ENCODE measurements at places on chromosomes 12 and 14.

GRCh38 chr12:107501681-107502080 is 183.9 kb upstream of the PWP1 start:
- DNase-seq: no peak

DNA sequence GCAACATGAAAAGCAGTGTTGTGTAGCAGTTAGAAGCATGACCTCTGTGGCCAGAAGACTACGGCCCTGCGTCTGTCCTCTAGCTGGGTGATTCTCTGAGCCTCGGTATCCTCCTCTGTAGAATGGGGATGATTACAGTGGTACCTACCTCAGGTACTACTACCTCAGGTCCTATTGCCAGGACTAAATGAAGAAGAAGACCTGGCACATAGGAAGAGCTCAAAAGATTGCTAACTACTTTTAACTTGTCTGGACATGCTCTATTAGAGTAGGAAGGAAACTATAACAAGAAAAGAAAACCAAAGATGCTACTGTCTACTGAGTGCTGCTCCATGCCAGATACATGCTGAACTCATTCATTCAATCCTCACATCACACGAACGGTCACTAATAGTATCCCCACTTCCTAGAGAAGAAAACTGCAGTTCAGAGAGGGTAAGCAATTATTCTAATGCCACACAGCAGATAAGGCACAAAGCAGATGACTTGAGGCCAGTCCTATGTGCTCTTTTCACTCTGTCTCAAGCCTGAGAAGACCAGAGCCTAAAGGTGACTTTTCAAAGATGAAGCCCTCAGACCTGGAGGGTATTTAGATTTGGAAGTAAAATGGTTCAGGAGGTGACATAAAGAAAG is 108.1 kb upstream of the HIF1A start:
- no peak for DNase-seq

- no peak for DNase-seq
Measured at GRCh38 chr14:101865288-101865687, 99.1 kb upstream of the DYNC1H1 start.

- DNase-seq: no peak
Measured at GRCh38 chr14:73742520-73743238, 28.5 kb upstream of the PNMA1 start.

GRCh38 chr14:54653712-54654469 is 87.0 kb downstream of the SAMD4A start:
- DNase-seq: no peak

GRCh38 chr14:89792489-89793366 is 161.8 kb downstream of the EFCAB11 start:
- DNase-seq: no peak

GRCh38 chr12:13257356-13257875 is 60.9 kb downstream of the EMP1 start:
- DNase-seq: no peak

GRCh38 chr12:92597997-92598396 is 104.8 kb upstream of the PLEKHG7 start:
- no peak for DNase-seq

- no peak for DNase-seq
Measured at GRCh38 chr14:53808042-53808441, 148.6 kb downstream of the BMP4 start.

GRCh38 chr12:99627459-99627858 is 20.1 kb upstream of the GARIN6 start:
- DNase-seq: no peak

DNA sequence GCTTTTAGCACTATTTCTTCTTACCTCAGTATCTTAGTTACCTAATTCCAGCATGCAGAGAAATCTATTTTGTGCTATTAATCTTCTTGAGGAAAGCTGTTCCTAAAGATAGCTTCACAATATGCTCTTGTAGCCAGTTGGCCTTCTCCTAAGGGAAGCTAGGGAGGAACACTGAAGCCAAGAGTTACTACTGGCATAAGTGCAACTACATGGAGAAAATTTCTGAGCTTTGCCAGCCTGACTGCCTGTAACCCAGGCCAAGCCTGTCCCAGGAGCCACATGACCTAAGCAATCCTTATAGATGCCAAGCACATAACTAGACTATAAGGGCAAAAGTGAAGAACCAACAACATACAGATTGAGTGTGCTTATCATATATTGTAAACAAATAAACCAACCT is 890.2 kb downstream of the FLRT2 start:
- no peak for DNase-seq

DNA sequence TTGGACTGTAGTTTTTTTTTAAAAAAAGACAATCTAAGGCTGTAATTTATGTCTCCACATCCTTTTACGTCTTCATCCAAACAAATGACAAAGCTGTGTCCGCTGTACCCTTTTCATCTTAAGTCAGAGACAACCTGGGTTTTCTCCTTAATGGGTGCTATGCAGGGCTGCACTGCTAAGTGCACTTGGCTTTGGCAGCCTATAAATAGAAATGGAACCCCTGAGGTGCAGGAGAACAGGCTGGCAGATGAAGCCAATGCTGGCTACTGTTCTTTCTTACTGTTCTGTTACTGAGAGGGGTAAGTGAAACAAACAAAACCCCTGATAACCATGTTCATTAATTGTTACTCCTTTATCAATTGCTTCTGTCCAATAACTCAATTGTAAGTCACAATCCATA is 47.1 kb upstream of the KICS2 start:
- no peak for DNase-seq

- no peak for DNase-seq
Measured at GRCh38 chr12:52535574-52535973, 15.4 kb upstream of the KRT5 start.

GRCh38 chr14:104528496-104528895 is 51.1 kb upstream of the C14orf180 start:
- DNase-seq: no peak

GRCh38 chr14:24329736-24330135 is 5.1 kb downstream of the ADCY4 start:
- DNase-seq: peak; percentile 82

- DNase-seq: no peak
Measured at GRCh38 chr12:101891462-101891971, 14.1 kb downstream of the DRAM1 start.

DNA sequence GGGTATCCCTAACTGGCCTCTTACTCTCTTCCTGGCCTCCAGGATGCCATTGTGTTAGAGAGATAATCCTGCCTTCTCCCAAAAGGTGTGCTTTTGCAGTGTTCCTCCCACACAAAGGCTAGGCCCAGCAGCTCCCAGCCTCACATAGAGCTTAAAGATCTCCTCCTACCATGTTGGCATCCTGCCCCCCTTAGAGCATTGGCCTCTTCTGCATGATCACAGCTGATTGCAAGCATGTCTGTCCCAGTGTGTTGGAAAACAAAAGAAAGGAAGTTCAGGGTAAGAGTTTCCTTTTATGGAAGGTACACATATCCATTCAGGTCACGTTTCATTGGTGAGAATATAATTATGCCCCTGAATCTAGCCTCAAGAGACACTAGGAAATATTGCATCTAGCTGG is 405.4 kb downstream of the TMTC2 start:
- no peak for DNase-seq

- no peak for DNase-seq
Measured at GRCh38 chr14:32438517-32438916, 109.4 kb downstream of the AKAP6 start.

DNA sequence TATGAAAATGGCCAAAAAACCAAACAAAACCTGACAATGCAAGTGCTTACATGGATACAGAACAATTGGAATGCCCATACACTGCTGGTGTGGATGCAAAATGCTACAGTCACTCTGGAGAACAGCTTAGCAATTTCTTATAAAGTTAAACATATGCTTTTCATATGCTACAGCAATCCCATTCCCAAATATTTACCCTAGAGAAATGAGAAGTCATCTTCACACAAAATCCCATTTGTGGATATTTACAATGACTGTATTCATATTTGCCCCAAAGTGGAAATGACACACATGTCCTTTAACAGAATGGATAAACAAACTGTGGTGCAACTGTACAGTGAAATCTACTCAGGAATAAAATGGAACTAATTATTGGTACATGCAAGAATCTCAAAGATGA is 20.4 kb downstream of the SAV1 start:
- DNase-seq: no peak

DNA sequence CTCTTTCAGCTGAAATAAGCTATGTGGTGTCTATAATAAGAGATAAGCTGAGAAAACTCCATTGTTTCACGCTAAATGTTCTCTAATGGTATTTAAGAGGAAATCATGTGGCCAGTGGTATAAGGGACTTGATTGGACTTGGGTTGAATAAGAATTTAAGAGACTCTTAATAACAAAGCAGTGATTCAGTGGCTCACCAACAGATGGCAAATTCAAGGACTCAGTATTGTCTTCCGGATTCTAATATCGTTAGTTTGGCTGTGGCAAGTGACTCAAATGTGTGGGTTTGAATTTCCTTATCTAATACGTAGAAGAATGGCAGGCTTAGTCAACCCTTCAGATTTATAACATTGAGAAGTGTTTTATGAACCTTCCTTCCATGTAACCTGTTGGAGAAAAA is 49.1 kb upstream of the KCNH3 start:
- no peak for DNase-seq

DNA sequence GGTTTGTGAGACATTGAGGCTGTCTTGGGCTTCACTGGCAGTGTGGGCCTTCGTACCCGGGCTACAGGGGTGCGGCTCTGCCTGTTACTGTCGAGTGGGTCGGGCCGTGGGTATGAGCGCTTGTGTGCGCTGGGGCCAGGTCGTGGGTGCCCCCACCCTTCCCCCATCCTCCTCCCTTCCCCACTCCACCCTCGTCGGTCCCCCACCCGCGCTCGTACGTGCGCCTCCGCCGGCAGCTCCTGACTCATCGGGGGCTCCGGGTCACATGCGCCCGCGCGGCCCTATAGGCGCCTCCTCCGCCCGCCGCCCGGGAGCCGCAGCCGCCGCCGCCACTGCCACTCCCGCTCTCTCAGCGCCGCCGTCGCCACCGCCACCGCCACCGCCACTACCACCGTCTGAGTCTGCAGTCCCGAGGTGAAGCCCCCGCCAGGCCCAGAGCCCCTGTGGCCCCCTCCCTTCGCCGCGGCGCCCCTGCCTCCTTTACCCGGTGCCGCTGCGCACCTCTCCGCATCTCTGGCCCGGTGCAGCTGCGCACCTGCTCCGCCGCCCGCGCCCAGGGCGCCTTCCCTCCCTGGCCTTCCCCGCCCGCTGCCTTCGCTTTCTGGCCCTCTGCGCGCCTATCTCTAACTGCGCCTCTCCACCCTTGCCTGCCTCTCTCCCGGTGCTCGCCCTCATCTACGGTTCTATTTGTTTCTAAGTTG is at the start of gene ENO2:
ENO2 (plus strand) TSS at position 335 of the 701 bp plus-strand sequence. CDS start 1,253 bp downstream, outside the sequence.
- DNase-seq: peak; percentile 79

GRCh38 chr12:27220055-27220987 is 23.8 kb upstream of the STK38L start:
- DNase-seq: no peak

DNA sequence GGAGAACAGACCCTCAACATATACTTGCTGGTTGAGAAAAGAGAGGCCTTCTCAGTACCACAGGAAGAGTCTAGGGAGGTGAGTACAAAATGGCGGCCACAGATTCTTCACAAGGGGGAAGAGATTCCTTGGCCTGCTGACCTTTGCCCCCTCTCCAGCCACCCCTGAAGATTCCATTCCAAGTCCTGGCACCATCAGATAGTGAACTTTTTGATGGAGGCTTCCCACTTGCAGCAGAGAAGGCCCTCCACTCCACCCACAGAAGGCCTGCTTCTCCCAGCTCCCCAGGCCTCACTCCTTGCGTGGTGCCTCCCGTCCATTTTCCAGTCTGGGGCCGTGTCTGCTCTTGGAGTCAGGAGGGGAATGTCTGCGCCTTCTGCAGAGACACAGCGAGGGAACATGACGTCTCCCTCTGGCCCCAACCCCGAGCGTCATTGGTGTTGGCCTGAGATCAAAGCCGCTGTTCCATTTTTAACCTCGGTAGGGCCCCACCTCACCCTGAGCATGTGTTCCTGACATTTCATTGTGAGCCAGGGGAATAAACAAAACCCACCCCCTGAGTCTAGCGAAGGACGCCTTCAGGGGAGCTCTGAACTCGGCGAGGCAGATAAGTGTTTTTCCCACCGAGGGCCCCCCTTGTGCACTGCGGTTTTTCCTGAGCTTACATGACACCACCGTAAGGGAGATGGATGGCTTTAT is 268.7 kb upstream of the TBX3 start:
- DNase-seq: no peak

GRCh38 chr12:82593901-82594396 is 92.8 kb upstream of the TMTC2 start:
- DNase-seq: no peak

DNA sequence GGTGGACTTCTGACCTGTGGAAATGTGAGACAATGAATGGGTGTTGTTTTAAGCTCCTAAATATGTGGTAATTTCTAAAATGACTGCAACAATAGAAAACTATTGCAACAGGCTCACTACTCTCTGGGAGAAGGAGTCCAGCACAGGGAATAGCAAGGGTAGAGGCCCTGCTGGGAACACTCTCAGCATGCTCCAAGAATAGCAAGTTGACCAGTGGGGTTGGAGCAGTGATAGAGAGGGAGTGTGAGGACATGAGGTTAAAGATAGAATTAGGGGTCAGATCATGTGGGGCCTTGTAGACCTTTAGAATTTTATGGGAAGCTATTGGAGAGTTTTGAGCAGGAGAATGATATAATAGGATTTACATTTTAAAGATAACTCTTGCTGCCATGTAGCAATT is 346.7 kb upstream of the CCDC196 start:
- DNase-seq: no peak

DNA sequence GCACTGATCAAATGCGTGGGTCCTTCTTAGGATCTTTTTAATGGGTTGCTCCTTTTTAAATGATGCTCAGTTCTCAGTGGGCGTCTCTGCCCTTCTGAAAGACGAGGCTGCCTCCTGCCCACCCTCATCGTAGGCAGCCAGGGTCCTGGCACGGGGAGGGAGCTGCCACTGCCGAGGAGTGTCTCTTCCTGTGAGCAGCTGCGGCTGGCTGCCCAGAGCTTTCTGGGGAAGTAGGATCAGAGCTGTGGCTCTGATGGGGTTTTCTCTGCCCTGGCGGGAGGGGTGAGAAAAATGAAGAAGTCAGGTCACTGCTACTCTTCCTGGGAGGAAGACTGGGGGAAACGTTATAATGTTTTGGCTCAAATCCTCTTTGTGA is 31.1 kb upstream of the BEGAIN start:
- no peak for DNase-seq

- peak; percentile 9 for DNase-seq
Measured at GRCh38 chr12:1691123-1692007, 495 bp downstream of the ADIPOR2 start.

- DNase-seq: no peak
Measured at GRCh38 chr12:116545144-116545543, 14.0 kb upstream of the MAP1LC3B2 start.

- no peak for DNase-seq
Measured at GRCh38 chr12:6952121-6952862, 1.1 kb downstream of the PTPN6 start.

- no peak for DNase-seq
Measured at GRCh38 chr12:54028314-54029201, at the start of gene HOXC6. Gene HOXC6 (plus strand): TSS chr12:54028440. CDS start chr12:54028522, 82 bp downstream.

DNA sequence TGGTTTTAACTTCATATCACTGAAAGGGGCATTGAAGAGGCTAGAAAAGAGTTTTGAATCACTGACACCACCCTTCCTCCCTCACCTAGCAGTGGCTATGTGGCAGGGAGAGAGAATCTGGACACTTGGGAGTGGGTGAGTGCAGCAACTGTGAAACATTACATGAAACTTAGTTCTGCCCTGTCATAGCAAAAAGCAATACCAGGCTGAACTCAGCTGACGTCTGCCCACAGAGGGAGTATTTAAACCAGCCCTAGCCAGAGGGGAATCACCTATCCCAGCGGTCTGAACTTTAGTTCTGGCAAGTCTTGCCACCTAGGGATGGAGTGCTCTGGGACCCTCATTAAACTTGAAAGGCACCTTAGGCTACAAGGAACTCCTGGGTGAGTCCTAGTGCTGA is 20.7 kb upstream of the UNC79 start:
- no peak for DNase-seq

All from CD8-positive, alpha-beta memory T cell (primary cell).